ENCODE measurements at places on chromosomes 5 and 9.

- ATAC-seq: peak; percentile 79
Measured at GRCh38 chr9:89483592-89484474, 14.1 kb downstream of the SEMA4D start.

DNA sequence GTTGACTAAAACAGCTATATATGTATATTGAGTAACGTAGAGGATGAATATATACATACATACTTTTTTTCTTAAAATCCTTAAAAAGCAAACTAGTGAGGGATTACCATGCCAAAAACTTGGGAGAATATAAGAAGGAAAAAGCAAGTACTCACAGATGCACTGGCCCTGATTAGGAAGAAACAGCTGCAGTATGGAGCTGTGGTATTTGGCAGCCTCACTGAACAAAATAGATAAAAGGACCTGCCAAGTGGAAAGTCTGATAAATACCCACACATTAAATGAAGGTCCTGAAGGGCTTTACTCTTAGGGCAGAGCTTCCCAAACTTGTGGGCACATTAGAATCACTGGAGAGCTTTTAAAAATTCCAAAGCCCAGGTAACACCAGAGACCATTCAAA is 80.6 kb downstream of the FEM1C start:
- ATAC-seq: no peak

DNA sequence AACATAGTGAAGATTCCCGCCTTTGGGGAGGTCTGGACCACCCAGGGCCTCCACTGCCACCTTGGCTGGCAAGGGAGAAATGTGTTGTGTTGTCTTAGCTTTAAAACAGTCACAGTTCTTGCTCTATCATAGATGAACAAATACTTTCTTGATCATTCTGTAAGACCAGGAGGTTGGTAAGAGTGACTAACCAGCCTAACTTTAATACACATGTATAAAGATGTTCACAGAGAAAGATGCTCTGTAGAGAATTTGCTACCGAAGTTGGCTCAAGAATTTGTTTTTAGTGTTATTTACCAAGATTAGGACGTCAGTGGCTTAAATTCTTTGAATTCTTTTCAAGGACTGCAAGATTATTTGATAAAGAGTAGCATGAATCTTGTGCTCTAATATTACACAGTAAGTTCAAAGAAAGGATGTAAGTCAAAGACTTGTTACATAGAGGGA is 28.4 kb downstream of the GLRX start:
- ATAC-seq: no peak

DNA sequence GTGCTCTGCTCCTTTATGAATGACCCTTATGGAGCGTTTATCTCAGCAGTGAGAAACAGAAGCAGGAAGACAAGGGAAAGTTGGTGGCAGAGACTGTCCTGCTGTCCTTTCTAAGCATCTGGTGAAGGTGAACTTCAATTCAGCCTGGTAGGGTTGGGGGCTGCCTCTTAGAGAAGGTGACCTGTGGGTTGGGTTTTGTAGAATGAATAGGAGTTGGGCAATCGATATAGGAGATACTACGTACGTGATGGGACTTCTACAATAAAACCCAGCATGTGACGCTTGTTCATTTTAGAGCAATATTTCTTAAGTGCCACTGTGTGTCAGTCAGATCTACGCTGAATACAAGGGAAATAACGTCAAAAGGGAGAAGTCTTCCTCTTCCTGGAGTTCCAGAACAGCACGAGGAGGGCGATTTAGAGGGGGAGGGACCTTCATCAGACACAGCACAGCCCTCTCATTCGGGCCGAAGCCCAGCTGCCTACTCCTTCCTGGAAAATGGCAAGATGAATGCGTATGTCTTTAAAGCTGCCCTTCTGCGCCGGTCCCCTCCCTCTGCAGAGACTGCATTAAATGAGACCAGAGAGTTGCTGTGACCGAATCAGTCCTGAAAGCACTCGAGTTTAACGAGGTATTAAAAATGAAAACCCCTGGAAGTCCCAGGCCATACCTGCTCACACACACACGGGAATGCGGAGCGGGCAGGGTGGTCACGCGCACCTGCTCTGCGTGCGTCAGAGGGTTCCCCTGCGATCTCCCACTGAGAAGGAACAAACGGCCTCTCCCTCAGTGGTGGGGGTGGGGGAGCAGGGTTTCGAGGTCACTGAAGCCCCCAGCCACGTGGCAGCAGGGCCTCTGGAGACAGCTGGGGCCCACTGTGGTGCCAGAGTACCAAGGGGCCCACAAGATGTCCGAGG is 85.3 kb upstream of the SARDH start:
- peak; percentile 27 for ATAC-seq

DNA sequence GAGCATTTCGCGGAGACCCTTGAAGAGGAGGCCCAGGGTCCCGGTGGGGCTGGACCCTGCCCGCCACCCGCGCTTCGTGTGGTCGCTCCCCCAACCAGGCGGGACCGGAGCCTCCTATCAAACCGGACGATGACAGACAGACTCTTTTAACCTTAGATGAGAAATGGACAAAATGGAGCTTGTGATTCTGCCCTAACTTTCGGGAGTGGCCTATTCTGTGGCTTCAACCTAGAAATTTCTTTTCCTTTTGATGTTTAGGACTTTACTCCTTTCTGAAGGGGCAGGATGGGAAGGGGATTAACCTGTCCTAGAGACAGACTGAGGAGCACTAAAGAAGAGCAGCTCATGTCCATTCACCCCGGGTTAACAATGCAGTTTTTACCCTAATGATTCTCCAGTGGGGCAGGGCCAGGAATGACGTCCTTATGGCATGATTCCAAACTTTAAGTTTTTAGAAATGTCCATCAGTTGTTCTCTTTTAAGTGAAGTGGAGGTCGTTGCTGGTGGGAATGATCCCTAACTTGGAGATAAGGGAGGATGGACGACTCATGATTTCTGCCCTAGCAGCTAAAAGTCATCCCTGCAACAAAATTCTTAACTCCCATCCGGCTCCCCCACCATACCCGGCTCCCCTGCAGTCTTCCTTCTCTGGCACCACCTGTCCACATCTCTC is 1.0 kb downstream of the NIPSNAP3A start:
- ATAC-seq: peak; percentile 0

DNA sequence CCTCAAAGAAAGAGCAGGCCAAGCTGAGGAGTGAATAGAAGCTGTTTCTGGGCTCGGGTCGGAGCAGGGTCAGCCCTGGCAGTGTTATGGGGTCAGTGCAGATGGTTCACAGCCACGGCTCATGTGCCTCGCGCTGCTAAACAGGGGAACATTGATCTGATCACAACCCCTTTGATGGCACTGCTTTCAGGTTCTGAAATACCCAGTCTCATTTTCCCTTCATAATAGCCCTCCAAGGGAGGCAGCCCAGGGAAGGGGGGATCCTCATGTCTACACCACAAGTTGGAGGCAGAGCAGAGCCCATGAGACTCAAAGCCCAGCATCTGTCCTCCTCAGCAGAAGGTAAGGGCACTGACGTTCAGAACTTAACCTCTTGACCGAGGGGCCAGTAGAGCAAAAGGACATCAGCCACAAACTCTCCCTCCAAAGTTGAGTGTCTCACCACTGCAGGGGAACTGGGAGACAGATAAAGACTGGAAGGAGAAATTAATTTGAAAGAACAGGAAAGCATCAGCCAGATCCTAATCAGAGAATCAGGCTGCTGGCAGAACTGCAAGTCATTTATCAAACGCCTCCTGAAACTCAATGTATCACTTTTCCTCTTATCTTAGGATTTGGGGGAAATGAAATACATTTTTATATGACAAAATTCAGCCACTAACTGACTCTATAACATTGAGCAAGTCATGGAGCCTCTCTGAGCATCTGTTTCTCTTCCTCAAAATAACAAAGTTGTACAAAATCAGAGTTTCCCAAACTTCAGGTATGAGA is 110.6 kb downstream of the SH3TC2 start:
- ATAC-seq: no peak

DNA sequence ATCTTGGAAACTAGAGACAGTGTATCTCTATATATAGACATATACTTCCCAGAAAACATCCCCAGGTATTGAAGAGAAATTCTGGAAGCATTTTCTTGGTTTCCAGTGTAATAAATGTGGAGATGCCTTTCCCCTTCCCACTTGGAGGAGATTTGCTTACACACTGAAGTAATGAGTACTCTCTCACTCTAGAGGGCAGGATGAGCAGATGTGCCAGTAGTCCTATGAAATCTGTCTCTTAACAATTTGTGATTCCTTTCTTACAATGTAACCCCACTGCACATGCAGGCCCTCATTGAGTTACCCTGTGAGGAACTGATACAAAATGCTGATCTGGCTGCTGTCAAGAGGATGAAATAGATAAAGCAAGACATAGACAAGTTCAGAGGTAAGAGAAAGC is 567.2 kb downstream of the SLCO4C1 start:
- no peak for ATAC-seq

DNA sequence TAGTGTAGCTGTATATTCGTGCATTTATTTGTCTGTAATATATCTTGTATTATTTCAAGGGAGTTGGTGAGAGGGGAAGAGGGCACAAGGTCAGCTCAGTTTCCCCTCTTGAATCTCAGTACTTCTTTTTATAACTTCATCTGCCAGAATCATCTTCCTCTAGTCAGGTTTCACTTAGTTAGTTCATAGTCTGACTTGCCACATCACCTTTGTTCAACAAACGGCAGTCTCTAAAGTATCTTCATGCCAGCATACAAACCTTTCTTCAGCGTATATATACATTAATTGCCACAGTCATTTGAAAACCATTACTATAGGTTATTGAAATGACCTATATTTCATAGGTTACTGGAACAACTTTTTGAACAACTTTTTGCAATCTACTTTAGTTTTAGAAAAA is 1.6 kb downstream of the ECM2 start:
- ATAC-seq: no peak

DNA sequence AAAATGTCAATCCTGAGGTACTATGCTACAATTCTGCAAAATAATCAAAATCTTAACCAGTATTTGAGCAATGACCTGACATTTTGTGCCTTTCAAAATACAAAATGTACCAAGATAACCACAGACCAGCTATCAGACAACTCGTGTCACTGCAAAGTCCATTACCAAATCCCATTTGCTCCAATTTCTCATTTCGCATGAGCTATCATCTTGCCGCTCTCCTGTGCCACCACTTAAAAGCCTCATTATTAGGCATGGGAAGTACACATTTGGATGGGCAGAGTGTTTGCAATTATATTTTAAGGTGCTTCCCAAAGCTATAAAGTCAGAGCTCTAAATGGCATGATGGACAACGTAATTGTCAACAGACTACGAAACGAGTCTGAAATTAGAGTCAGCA is 205.2 kb downstream of the AGTPBP1 start:
- ATAC-seq: no peak

Data from activated CD4-positive, CD25-positive, alpha-beta regulatory T cell treated with anti-CD3 and anti-CD28 coated beads, Interleukin-2, amount 50 U/mL, for 24 hours (primary cell).